Caco-2 (cell line): ENCODE measurements at places on chromosomes 2 and 18. TPM values are rescaled to one million over a fixed set of nuclear protein-coding genes. Genes with fewer than 3 reads are reported as not detected.
A peak's percentile ranks its signal among the peaks of the same experiment; 100 is the strongest.

GRCh38 chr18:56748698-56749268 is 97.6 kb downstream of the WDR7 start:
- peak; percentile 6 for DNase-seq

DNA sequence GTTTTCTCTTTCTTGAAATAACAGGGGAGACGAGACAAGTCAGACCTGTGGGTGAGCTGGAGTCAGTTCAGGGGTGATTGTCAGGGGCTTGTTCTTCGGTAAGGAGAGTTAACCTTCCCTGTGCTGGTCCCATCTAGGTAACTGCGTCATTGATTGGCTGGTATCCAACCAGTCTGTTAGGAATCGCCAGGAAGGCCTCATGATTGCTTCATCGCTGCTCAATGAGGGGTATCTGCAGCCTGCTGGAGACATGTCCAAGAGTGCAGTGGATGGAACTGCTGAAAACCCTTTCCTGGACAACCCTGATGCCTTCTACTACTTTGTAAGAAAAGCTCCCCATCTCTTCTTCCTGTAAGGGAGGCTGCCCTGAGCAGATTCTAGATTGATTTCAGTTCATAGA is 21.3 kb downstream of the PLEK start:
- DNase-seq, result no peak

- no peak for DNase-seq
Observed at GRCh38 chr2:218081695-218082094, 12.6 kb downstream of the RUFY4 start.

GRCh38 chr2:234864506-234864905 is 87.3 kb upstream of the SH3BP4 start:
- no peak for DNase-seq

Gene ALK
- 0.11 TPM in 1 of 2 replicates, not detected in the other for total RNA-seq

Gene MAPRE3
- total RNA-seq, result 4.9 and 5.7 TPM in 2 replicates

Gene ABHD1
- 0.18 and 0.23 TPM in 2 replicates for total RNA-seq

- DNase-seq, result no peak
Observed at GRCh38 chr18:55488473-55488872, 99.5 kb downstream of the TCF4 start.

GRCh38 chr2:137091704-137092103 is 326.4 kb downstream of the THSD7B start:
- no peak for DNase-seq

DNA sequence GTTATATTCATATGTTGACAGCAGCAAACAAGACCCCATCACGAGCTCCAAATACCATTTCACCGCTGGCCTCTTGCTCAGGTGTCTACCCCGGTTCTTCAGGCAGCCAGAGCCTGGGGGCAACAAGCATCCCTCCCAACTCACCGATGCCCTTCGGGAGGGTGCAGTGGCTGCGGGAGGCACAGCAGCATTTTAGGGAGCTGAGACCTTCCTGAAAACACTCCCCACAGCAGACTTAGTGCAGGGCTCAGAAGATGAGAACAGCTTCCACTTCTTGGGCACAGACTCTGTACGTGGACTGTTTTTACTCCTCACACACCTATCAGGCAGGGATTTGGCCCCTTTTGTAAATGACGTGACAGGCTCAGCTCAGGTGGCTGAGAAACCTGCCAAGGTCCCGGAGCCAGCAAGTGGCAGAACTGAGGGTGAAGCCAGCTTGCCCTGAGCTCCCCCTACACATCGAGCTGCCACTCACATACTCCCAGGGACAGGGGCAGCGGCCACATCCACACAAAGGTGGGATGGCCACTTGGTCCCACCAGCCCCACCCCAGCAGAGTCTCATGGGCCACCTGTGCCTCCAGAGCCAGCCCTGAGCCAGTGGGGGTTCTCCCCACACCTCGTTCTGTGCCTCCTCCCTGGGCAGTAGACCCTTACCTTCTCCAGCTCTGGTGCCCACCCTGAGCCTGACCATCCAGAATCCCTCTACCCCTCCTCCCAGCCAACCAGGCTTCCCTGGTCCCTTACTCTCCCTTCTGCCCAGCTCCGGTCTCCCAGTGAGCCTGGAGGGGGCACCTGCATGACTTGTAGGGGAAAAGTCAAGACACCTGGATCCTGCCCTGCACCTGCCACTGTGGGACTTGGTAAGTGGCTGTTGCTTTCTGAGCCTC is 28.5 kb downstream of the CYP27C1 start:
- DNase-seq, result no peak

GRCh38 chr18:2655178-2655953 is at the start of gene SMCHD1:
Gene SMCHD1, plus strand, starts transcription at chr18:2655726. Its CDS starts 350 bp downstream, at chr18:2656076.
- peak; percentile 80 for DNase-seq
